ENCODE measurements at places on chromosomes 2 and 18. TPM values are rescaled to one million over a fixed set of nuclear protein-coding genes. Genes with fewer than 3 reads are reported as not detected.

DNA sequence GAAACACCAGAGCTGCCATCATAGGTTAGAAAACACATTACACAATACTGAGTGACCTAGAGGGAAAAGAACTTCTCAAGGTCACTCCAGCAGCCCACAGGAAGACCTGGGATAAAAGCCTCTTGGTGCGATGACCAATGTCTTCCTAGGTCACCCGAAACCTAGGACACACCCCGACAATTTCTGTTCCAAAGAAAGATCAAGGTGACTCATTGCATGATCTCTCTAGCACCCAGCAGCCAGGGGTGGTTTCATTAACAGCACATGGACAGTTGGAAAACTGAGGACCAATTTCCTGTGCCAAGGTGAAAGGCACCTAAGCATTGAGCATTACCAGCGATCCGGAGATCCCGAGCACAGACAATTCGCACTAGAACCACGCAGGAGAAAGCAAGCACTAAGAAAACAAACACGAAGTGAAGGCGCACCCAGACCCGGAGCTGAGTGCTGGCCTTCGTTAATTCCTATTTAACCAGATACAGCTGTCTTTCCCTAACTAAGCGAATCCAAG lies 1.5 kb downstream of the CACNB4 start:
- H3K36me3 ChIP-seq, result no peaks in the 10 kb centered on the region
- H3K27me3 ChIP-seq, result peaks cover 17% of the 10 kb centered on the region
- peaks cover 11% of the 10 kb centered on the region for H3K4me1 ChIP-seq
- peak overlapping the region; percentile 24 for H3K27ac ChIP-seq

DNA sequence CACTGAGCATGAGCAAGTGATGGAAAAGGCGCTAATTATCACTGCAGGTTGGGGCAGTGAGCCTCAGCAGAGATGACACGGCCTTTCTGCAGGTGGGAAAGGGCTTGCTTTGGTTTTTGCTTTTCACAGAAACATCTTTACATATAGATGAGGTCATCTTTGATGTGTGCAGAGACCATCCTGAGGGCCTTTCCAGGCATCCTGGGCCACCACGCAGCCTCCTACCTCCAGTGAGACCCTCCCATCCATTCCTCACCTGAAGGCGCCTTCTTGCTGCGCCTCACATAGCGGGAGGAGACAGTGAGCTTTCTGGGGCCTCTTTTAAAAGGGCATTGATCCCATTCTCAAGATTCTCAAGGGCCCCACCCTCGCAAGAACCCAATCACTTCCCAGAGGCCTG lies 235.3 kb upstream of the RAB6C start:
- H3K27me3 ChIP-seq, result peaks cover 5% of the 10 kb centered on the region
- H3K36me3 ChIP-seq, result peaks cover 3% of the 10 kb centered on the region
- no peak overlapping the region for H3K27ac ChIP-seq
- peaks cover 3% of the 10 kb centered on the region for H3K4me1 ChIP-seq
- H3K4me3 ChIP-seq, result no peak overlapping the region

DNA sequence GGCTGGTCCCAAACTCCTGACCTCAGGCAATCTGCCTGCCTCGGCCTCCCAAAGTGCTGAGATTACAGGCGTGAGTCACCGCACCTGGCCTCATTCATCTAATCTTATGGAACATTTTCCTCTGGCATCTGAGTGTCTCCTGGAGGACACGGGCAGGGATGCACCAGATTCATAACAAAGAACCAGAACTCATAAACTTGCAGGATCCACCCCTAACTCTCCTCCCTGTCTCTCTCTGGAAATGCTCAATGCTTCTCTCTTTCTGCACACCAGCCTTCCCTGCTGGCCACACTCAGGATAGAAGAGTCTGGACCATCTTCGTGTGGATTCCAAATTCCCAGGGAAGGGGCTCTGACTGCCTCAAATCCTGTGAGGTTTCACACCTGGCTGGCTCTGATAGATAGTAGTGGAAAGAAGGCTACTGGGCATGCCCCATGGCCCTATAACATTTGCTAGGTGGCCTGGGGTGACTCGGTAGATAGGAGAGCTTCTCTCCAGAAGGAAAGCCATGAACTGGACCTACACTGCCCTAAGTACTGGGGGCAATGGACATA lies 483.2 kb upstream of the GYPC start:
- H3K4me3 ChIP-seq, result no peak overlapping the region
- H3K4me1 ChIP-seq, result no peaks in the 10 kb centered on the region
- H3K27ac ChIP-seq, result no peak overlapping the region

GRCh38 chr2:159897720-159898119 lies 99.7 kb upstream of the CD302 start:
- H3K27ac ChIP-seq, result no peak overlapping the region
- no peaks in the 10 kb centered on the region for H3K36me3 ChIP-seq
- DNase-seq, result no peak
- H3K4me3 ChIP-seq, result no peak overlapping the region
- peaks cover 5% of the 10 kb centered on the region for H3K4me1 ChIP-seq

DNA sequence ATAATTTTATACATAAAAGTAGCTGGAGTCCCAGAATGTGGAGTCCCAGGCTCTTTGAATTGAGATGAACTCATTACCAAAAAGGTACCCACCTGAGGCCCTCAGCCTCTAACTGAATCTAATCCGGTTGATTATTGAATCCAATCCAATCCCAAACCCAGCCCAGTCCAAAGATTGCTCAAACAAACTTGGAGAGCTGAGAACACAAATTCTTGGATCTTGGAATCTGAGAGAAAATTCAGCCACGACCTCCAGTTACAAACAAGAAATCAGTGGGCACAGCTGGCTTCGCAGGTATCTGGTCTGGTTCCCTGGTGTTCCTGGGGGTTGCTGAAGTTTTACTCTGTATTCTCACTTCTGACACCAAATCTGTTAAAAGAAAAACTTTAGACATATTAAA lies 28.4 kb upstream of the RHOB start:
- H3K36me3 ChIP-seq, result no peaks in the 10 kb centered on the region
- H3K4me3 ChIP-seq, result no peak overlapping the region
- no peak overlapping the region for H3K27ac ChIP-seq
- H3K4me1 ChIP-seq, result peaks cover 15% of the 10 kb centered on the region
- no peak for DNase-seq

GRCh38 chr2:55061523-55062344 lies 11.5 kb upstream of the RTN4 start:
- H3K36me3 ChIP-seq, result no peaks in the 10 kb centered on the region
- no peak for DNase-seq
- no peaks in the 10 kb centered on the region for H3K4me1 ChIP-seq
- no peak overlapping the region for H3K27ac ChIP-seq
- H3K27me3 ChIP-seq, result no peaks in the 10 kb centered on the region
- H3K4me3 ChIP-seq, result no peak overlapping the region

DNA sequence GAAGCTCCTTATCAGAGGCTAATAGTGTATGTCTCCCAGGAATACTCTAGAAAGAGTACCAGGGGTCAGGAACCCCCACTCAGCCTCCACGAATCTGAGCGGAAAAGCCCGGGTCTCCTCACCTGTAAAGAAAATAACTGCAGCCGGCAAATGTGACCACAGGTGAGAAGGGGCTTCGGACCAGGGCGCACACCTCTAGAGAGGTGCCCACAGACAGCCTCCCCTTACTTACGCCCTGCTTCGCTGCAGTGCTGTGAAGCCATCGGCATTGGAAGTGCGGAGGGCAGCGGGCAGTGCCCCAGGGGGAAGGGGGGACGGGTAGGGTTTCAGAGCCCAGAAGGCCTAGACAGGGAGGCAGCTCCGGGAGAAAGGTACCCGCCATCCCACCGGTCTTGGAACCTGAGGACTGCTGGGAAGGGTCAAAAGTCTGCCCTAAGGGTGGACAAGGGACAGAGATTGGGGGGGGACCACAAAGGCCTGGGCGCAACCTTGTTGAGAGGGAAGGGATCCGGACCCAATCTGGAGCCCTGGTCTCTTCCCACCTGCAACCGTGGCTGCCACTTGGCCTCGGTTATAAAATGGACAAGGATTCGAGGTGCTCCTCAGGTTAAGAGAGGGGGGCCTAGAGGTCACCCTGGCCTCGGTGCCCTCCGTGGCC lies 642 bp upstream of the STEAP3 start:
- H3K4me1 ChIP-seq, result peaks cover 44% of the 10 kb centered on the region
- peak overlapping the region; percentile 42 for H3K4me3 ChIP-seq
- DNase-seq, result no peak
- H3K27ac ChIP-seq, result no peak overlapping the region
- no peaks in the 10 kb centered on the region for H3K36me3 ChIP-seq

GRCh38 chr18:32346671-32347070 lies 124.0 kb downstream of the GAREM1 start:
- H3K27me3 ChIP-seq, result no peaks in the 10 kb centered on the region
- no peak overlapping the region for H3K27ac ChIP-seq
- no peaks in the 10 kb centered on the region for H3K36me3 ChIP-seq
- H3K4me1 ChIP-seq, result no peaks in the 10 kb centered on the region

- no peaks in the 10 kb centered on the region for H3K36me3 ChIP-seq
- peaks cover 2% of the 10 kb centered on the region for H3K27me3 ChIP-seq
- H3K4me1 ChIP-seq, result peaks cover 2% of the 10 kb centered on the region
- no peak overlapping the region for H3K4me3 ChIP-seq
- DNase-seq, result no peak
These were observed 65.6 kb upstream of the RFX8 start for GRCh38 chr2:101540518-101540917.

DNA sequence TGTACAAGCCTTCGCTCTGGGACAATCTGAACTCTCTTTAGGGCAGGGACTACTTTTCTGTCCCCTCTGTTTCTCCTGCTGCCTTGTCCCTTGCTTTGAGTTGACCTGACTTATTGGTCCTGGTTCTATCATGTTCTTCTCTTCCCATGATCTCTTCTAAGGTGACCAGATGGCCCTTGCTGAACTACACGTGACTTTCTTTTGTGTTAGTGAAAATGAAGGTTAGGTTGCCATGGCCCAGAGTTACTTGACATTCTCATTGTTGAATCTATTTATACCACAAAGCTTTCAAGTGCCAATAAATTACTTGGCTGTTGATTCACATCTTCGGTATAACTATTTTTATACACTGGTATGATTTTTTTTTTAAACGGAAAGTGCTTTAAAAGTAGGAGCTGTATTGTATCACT lies 24.4 kb downstream of the MRPL33 start:
- H3K36me3 ChIP-seq, result peaks cover 3% of the 10 kb centered on the region
- H3K27ac ChIP-seq, result peak overlapping the region; percentile 87
- H3K4me3 ChIP-seq, result peak overlapping the region; percentile 4

- H3K27ac ChIP-seq, result no peak overlapping the region
- no peak overlapping the region for H3K4me3 ChIP-seq
- no peak for DNase-seq
- peaks cover 1% of the 10 kb centered on the region for H3K27me3 ChIP-seq
- H3K4me1 ChIP-seq, result no peaks in the 10 kb centered on the region
These were observed 6.5 kb downstream of the KCNJ3 start for GRCh38 chr2:154704991-154705390.

- DNase-seq, result no peak
- no peaks in the 10 kb centered on the region for H3K27me3 ChIP-seq
- H3K27ac ChIP-seq, result no peak overlapping the region
- peaks cover 26% of the 10 kb centered on the region for H3K4me1 ChIP-seq
- no peak overlapping the region for H3K4me3 ChIP-seq
These were observed 54.5 kb upstream of the SPAG16 start for GRCh38 chr2:213229814-213230213.

- DNase-seq, result no peak
- peaks cover 23% of the 10 kb centered on the region for H3K4me1 ChIP-seq
- H3K36me3 ChIP-seq, result no peaks in the 10 kb centered on the region
- H3K27me3 ChIP-seq, result no peaks in the 10 kb centered on the region
These were observed 305.7 kb upstream of the TNP1 start for GRCh38 chr2:217165547-217165946.

DNA sequence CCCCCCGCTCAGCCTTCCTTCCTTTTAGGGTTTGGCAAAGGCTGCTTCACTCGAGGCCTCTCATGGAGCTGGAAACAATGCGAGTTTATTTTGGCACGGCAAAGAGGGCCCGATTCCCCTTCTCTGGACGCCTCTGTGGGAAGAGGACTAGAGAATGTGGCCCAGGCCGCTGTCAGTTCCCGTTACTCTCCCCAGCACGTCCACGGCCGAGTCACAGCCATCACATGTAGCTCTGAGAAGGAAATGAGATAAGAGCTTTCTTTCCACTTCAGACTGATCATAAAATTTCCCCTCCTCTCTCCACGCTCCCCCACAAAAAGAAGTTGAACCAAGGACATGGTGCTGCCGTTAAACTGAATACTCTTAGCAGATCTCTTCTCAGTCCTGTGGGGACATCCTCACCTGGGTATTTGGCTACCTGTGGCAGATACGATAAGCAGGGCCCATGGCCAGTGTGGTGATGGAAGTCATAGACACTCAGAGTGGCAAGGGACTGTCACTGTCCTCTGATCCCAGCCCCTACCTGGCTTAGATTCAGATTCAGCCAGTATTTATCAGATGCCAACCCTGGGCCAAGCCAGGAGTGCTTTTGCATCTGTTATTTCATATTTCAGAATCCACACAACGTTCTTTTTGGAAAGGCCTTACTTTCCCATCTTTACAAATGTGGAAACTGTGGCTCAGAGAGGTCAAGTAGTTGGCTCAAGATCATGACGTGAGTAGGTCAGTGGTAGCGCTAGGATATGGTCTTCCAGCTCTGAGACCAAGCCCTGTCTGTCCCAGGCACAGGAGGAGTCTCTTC lies 101.2 kb downstream of the MCFD2 start:
- H3K4me3 ChIP-seq, result no peak overlapping the region
- peaks cover 2% of the 10 kb centered on the region for H3K27me3 ChIP-seq
- peaks cover 9% of the 10 kb centered on the region for H3K4me1 ChIP-seq
- no peak for DNase-seq
- no peaks in the 10 kb centered on the region for H3K36me3 ChIP-seq

DNA sequence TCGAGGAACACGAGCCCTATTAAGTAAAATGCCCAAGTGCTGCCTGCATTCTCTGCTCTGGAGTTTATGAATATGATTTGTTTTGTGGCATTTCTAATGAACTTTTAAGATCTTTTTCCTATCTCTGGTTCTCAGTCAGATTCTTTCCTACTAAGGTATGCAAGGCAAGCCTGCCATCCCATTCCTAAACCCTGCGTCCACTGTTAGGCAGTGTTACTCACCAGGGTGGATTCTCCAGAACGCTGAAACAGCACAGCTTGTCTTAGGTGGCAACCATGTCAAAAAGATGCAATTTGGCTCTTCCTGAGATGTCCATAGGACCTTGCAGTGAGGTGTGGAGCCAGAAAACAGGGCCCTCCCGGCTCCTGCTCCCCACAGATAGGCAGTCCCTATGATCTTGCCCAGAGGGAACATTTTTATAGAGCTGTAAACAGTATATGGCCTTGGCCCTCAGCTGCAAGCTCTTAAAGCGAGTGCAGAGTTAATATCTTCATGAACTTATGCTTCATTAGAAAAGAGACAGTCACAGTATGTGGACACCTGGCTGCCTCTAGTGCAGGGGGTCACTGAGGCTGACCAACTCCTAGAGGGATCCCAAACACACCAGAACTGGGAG lies 84.4 kb downstream of the TPGS2 start:
- peaks cover 2% of the 10 kb centered on the region for H3K4me1 ChIP-seq
- H3K4me3 ChIP-seq, result no peak overlapping the region
- H3K36me3 ChIP-seq, result no peaks in the 10 kb centered on the region
- H3K27me3 ChIP-seq, result peaks cover 4% of the 10 kb centered on the region
- no peak overlapping the region for H3K27ac ChIP-seq
- no peak for DNase-seq

GRCh38 chr2:128644156-128644555 lies 325.5 kb upstream of the HS6ST1 start:
- DNase-seq, result no peak
- H3K27me3 ChIP-seq, result peaks cover 4% of the 10 kb centered on the region
- H3K4me1 ChIP-seq, result peaks cover 6% of the 10 kb centered on the region
- H3K36me3 ChIP-seq, result no peaks in the 10 kb centered on the region
- H3K27ac ChIP-seq, result no peak overlapping the region

The CYTIP gene
- total RNA-seq, result not detected

The MYO3B gene
- total RNA-seq, result 1.3 TPM

The TMEM178A gene
- 4.8 TPM for total RNA-seq

The SLC14A1 gene
- total RNA-seq, result 0.36 TPM

The CD207 gene
- total RNA-seq, result 0.74 TPM

The GPR45 gene
- 0.21 TPM for total RNA-seq

The CHST9 gene
- total RNA-seq, result 4.7 TPM

The TXNDC2 gene
- total RNA-seq, result not detected

The ANKRD30BL gene
- not detected for total RNA-seq

The SPEG gene
- total RNA-seq, result 6.1 TPM

The NOL4 gene
- 0.67 TPM for total RNA-seq

The UGT1A4 gene
- total RNA-seq, result not detected

The LRRC30 gene
- not detected for total RNA-seq

The PID1 gene
- not detected for total RNA-seq

All from endothelial cell (in vitro differentiated cells).